ENCODE measurements at places on chromosomes 1 and 21.

DNA sequence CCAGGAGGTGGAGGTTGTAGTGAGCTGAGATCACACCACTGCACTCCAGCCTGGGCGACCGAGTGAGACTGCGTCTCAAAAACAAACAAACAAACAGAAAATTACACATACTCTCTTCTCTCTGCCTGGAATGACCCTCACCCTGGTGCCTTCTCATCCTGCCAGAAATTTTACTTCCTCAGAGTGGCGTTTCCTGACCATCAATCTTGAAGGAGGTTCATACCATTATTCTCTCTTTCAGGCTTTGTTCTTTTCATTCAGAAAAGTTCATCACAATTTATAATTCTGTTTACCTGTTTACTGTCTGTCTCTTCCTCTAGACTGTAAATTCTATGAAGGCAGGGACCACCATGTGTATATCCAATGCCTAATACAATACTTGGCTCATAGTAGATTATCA, 79.3 kb downstream of the RPS6KA1 start:
- no peak for DNase-seq

GRCh38 chr21:39385299-39386145, 36.6 kb upstream of the HMGN1 start:
- peak; percentile 49 for DNase-seq

GRCh38 chr21:44568667-44569556, 4.6 kb upstream of the KRTAP10-4 start:
- no peak for DNase-seq

DNA sequence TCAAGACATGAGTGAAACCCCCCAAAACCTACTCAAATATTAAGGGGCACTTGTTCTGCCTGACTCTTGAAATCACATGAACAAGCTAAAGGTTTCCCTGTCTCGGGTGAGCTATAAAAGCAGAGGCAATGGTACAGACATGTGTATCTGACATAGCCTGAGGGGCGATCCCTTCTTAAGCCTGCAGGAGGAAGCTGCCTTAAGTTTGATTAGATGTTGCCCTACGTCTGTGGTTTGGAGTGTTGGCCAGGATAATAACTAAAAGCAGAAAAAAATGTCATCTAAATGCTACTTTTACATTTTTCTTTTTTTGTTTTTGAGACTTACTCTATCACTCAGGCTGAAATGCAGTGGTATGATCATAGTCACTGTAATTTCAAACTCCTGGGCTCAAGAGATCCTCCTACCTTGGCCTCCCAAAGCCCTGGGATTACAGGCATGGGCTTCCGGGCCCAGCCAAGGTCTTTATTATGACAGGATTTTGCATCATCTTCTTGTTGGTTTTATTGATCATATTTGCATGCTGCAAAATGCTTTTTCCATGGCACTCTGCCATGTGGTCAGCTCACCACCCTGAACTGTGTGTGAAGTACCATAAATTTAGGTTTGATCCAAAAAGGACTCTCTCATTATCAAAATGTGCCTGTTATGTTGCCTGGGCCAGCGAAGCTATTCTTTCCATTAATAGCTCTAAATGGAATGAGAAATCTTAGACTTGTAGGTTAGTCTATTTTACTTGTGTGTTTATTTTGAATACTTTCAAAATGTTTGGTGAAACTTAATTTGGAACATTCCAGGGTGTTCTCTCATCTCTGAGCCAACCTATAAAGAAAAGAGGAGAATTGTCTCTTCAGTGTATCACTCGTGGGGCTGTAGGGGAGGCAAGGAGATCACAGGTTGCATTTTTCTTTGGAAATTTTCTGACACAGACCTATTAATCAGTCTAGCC, 15.0 kb upstream of the HMGN1 start:
- DNase-seq, result no peak

DNA sequence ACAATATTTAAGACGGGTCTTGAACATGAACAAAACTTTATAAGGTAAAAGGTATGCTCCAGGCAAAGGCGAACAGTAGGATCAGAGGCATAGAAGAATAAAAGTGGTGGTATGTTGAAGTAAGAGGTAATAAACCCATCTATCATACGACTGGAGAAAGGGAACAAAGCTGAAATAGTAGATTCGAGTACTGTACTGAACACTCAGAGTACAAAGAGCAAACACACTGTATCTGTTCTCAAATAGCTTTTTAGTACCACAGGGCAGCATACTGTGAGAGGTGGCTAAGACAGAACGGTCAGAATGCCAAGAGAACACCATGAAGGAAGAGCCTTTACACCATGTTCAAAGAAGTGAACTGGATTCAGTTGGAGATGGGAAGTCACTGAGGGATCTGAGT, 83.2 kb downstream of the EPS15 start:
- DNase-seq, result no peak

GRCh38 chr1:212124690-212125582, 89.4 kb downstream of the DTL start:
- DNase-seq, result peak; percentile 14

- no peak for DNase-seq
These were observed 9.9 kb downstream of the TRPM2 start for GRCh38 chr21:44363278-44363677.

GRCh38 chr1:93591676-93592550, 89.7 kb downstream of the BCAR3 start:
- DNase-seq, result peak; percentile 19

GRCh38 chr1:64530969-64531692, 61.2 kb downstream of the CACHD1 start:
- no peak for DNase-seq

- DNase-seq, result peak; percentile 30
These were observed 44.3 kb upstream of the GTF2B start for GRCh38 chr1:88935522-88936222.

GRCh38 chr1:155051342-155051776, 243 bp downstream of the ADAM15 start:
- no peak for DNase-seq

DNA sequence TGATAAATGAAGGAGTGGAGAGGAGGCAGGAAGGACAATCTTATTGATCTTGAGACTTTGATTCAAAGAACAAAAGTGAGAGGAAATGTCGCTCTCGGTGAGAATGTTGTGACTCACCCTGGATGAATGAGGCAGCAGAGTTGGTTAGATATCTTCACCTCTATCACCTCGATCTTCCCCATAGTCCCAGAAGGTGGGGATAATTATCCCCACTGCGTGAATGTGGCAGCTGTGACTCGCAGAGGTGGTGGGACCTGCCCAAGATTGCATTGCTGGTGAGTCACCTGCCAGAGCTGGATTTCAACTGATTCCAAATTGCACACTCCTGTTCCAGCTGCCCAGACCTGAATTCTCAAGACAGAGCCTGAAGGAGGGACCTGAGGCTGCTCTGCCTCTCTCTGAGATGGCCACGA, 105.0 kb downstream of the MATN1 start:
- DNase-seq, result no peak

DNA sequence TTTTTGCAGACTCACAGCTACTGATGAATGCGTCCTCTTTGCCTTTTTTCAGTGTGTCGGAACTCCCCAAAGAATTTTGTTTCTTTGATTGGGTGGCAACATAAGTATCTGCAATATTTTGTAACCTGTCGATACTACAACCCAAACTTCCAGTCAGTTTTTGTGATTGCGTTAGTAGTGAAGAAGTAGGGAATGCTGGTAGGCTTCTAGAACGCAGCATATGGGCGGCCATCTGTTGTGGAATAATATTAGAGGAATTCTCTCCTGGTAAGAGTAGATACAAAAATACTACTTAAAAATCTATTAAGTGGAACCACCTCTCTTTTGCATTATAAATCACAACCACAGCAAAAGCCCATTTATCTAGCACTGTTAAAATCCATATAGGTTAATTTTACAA, 107.4 kb downstream of the LYST start:
- DNase-seq, result no peak

- no peak for DNase-seq
These were observed 2.4 kb downstream of the S100A5 start for GRCh38 chr1:153538315-153538821.

DNA sequence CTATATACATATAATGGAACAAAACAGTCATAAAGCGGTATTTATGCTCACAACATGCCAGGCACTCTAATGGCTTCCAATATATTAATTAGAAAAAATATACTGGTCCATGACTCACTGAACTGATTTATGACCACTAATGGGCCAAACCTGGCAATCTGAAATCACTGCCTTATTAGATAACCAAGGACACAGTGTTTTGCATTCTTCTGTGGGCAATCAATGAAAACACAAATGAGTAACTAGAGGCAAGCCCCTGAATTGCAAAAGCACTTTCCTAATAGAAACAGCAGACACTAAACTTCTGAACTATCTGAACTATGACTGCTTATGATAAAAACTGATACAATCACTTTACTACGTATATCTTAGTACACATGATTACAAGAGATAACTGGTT, 3.5 kb downstream of the GCLM start:
- DNase-seq, result no peak

GRCh38 chr1:200628223-200628881, 7.8 kb upstream of the KIF14 start:
- DNase-seq, result peak; percentile 4

GRCh38 chr1:179229214-179230140, at the start of gene ABL2:
Gene ABL2, minus strand, starts transcription at chr1:179229677. Its CDS starts 280 bp downstream, at chr1:179229397.
- DNase-seq, result peak; percentile 72

DNA sequence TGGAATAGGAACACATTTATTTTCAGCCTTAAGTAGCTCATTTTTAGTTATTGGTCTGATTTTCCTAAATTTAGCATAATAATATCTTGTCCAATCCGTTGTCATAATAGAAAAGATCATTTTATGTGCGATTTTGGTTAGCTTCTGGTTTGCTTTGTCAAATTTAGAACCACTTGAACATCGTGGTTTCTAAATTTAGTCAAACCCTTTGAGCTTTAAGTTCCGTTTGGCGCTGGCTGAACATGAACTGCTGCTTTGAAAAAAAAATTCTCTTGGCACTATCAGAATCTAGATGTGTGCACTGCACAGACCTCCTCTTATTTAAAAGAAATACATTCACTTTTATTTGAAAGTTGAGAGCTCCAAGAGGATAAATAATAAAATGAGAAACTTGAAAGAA, 370.6 kb downstream of the PTPRC start:
- DNase-seq, result no peak

- peak; percentile 82 for DNase-seq
These were observed at the start of gene LAPTM5 for GRCh38 chr1:30757352-30758120. Gene LAPTM5, minus strand, starts transcription at chr1:30757774. Its CDS starts 29 bp downstream, at chr1:30757745.
